ENCODE measurements at places on chromosomes 7 and 10.

- DNase-seq = no peak
Measured at GRCh38 chr7:40165216-40165615, 30.4 kb downstream of the SUGCT start.

DNA sequence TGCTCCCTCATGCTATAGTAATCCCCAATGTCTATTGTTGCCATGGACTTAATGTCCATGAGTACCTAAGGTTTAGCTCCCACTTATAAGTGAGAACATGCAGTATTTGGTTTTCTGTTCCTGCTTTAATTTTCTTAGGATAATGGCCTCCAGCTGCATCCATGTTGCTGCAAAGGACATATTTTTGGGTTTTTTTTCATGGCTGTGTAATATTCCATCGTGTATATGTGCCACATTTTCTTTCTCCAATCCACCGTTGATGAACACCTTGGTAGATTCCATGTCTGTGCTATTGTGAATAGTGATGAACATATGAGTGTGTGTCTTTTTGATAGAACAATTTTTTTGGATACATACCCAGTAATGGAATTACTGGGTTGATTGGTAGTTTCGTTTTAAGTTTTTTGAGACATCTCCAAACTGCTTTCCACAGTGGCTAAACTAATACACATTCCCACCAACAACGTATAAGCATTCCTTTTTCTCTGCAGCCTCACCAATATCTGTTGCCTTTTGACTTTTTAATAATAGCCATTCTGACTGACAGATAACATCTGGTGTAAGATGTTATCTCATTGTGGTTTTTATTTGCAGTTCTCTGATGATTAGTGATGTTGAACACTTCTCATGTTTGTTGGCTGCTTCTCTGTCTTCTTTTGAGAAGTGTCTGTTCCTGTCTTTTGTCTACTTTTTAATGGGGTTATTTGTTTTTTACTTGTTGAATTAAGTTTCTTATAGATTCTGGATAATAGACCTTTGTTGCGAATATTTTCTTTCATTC is 68.8 kb upstream of the IFRD1 start:
- no peak for DNase-seq

DNA sequence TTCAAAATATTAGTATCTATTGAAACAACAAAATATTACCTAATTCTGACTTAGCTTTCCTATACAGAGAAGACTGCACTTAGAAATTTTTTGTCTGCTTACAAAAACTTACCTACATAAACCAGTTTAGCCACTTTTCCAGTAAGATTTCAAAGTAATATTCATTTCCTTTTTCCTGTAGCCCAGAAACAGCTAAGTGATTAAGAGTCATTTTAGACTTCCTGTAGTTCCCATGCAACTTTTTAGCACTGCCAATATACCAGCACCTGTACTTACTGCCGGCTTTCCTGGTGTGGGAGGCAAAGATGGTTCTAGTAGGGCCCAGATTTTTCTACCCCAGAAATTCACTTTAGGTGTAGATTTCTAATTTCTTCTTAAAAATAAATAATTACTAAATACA is 21.8 kb downstream of the NT5C2 start:
- DNase-seq = no peak

GRCh38 chr7:105245398-105246114 is 143.2 kb downstream of the SRPK2 start:
- no peak for DNase-seq

DNA sequence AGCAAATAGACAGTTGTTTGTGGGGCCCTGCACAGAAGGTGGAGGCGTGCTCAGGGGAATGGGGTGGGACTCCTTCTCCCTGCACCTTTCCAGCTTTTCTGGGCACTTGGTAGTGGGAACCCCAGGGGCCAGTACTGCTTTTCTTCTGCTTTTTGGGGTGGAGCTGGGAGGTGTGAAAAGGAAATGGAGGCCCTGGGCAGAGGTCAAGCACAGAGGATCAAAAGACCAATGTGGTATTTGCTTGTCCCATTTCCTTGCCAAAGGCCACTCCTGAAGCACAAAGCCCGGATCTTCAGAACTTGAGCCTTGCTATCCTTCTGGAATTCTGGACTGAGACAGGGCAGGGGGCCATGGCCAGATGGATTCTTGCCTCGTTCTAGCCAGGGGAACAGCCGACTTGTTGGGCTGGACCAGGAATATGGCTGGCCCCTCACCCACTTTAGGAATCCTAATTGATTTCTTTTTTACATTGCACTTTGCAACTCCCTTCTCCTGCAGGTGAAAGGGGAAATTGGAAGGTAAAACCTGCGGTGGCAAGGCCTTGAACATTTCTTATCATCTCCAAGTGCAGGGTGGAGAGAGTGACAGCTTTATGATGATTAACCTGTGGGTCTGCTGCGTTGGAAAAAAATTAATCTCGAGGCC is 26.5 kb downstream of the ADRA2A start:
- no peak for DNase-seq

DNA sequence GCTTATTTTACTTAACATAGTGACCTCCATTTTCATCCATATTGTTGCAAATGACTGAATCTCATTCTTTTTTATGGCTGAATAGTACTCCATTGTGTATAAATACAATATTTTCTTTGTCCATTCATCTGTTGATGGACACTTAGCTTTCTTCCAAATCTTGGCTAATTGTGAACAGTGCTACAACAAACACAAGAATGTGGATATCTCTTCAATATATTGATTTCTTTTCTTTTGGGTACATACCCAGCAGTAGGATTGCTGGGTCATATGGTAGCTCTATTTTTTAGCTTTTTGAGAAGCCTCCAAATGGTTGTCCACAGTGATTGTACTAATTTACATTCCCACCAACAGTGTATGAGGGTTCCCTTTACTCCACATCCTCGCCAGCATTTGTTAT is 58.0 kb downstream of the CREB5 start:
- DNase-seq = no peak

DNA sequence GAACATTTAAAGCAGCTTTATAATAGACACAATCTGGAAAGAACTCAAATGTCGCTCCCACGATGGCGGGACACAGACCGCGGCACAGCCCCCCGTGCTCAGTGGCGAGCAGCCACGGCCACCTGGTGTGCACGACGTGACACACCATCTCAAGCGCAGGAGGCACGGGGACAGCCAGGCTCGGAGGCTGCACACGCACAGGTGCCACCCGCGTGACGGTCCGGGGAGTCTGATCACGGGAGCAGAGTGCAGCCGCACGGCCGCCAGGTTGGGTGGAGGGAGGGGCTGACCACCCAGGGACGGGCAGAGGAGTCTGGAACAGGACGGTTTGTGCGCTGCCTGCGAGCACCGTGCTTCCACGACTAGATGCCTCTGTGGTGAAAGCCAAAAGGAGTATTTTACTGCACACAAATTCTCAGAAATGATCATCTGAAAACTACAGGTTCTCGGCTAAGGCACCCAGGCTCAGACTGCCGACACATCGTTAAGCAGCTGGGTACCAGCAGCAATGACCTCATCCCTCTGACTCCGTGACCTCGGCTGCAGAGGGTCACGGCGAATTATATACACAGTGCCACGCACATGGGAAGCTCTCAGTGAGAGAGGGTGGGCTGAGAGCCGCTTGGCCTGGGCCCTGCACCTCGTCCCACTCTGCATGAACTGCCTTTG is 7.5 kb upstream of the GPER1 start:
- no peak for DNase-seq

GRCh38 chr7:7203813-7204575 is 21.6 kb downstream of the C1GALT1 start:
- no peak for DNase-seq

- no peak for DNase-seq
Measured at GRCh38 chr10:132909491-132910071, 32.8 kb downstream of the CFAP46 start.

DNA sequence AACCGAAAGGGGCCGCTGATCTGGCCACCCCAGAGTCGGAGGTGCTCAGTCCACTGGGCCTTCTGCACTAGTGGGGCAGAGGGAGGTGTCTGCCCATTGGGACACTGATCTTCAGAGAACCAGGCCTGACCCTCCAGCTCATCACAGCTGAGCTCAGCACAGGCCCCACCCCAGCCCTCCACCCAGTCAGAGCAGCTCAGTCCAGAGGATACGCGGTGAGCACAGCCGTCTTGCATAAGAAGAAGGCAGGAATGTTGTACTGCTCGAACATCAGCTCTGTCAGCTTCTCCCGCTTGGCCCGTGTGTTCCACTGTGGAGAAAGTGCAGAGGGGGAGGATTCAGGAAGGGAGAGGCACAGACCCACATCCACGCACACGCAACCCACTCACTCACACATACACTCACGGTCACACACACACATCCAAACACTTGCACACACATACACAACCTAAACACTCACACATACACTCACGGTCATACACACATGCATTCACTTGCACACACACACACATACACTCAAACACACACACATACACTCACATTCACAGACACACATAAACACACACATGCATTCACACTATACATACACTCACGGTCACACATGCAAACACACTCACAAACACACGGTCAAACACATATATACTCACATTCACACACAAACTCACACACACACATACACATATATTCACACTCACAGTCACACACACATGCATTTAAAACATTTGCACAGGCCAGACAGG is 6.3 kb downstream of the ACTL6B start:
- no peak for DNase-seq
